ENCODE measurements at places on chromosomes 2 and 18.

DNA sequence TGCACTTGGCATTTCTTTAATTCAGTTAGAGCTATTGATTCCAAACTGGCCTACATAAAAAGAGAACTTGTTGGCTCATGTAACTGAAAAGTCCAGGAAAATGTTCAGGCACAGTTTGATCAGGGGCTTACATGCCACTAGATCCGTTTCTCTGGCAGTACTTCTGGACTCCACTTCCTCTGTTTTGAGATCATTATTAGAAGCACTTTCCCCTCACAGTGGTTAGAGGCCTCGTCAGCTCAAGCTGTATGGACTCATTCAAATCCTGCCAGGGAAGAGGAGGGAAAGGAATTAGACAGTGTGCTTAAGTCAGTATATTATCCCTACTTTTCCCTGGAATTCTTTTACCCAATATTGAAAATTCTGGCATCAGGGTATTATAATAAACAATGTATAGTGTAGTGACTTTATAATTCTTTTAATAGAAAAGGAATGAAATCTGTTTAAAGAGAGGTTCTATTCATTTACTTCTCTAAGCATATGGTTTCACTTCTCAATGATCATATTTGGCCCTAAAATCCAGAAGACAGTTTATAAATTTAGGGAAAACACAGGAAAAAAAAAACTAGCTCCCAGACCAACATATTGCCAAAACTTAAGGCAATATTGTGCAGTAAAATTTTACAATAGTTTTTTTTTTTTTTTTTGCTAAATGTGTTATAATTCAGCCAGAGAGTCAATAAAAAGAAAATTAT, 92.0 kb downstream of the ARMC9 start:
- DNase-seq, result no peak

- no peak for DNase-seq
Observed at GRCh38 chr18:11844436-11844835, 6.8 kb upstream of the CHMP1B start.

DNA sequence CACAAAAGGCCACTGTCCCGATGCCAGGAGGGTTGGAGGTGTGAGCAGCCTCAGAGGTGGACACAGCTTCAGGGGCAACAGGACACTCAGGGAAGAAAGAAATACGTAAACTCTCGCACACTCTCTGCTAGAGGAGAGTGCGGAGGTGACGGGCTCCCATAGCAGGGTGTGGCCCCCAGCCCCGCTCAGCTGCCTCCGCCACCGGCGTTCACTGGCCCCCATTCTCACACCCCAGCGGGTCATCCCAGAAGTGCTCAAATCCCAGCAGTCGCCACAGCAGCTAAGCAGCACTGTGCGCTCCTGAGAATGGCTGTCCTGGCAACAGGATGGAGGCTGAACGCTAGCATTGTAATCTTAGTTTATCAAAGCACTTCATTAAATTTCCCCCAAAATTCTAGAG, 315.6 kb upstream of the SALL3 start:
- DNase-seq, result no peak

DNA sequence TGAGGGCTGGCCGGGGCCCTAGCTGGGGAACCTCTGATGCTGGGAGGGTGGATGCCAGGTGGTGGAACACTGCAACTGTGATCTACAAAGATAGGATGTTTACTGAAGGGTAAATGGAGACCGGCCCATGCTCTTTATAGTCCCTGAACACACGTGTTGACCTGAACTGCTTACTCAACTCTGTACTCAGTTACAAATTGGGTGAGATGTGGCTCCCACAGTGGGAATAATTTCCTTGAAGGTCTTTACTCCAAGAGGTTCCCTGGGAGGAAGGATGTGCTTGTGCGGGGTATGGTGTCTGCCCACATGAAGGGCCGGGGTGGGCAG, 254.1 kb downstream of the PRKCE start:
- DNase-seq, result no peak

DNA sequence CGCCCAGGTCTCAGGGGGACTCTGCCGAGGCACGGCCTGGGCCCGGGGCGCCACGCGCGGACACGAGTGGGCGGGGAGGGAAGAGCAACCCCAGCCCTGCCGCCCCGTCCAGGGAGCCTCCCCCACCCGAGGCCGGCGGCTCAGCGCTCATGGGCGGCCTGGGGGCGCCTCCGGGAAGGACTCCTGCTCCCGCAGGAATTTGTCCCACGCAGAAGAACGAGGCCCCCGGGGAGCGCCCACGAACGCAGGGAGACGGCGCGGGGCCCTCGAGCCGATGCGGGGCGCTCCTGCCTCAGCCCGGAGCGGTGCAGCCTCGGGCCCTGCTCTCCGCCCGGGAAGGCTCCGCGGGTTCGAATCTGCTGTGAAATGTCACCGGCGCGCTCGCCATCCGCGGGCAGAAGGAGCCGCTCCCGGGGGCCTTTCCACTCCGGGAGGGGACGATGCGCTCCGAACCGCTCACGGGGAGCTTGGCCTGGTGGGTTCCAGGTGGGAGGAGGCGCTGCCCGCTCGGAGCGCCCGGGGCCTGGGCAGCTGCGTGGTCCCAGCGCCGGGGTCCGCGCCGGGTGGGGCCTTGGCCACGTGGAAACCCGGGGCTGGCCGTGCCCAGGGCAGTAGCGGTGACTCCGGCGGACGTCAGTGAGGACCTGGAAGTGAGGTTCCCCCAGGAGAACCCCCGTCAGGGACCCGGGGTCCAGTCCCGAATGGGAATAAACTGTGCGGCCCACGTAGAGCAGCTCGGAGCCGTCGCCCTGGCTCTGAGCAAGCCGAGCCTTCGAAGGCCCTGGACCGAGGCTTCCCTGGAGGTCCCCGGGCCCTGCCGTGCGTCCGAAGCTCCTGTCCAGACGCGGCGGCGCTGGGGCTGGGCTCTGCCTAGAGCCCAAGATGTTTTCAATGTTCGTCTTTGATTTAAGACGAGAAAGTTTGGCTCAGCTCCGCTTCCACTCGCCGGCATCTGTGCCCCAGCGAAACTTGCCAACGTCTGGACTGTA, 41.4 kb upstream of the CTDP1 start:
- DNase-seq, result no peak

DNA sequence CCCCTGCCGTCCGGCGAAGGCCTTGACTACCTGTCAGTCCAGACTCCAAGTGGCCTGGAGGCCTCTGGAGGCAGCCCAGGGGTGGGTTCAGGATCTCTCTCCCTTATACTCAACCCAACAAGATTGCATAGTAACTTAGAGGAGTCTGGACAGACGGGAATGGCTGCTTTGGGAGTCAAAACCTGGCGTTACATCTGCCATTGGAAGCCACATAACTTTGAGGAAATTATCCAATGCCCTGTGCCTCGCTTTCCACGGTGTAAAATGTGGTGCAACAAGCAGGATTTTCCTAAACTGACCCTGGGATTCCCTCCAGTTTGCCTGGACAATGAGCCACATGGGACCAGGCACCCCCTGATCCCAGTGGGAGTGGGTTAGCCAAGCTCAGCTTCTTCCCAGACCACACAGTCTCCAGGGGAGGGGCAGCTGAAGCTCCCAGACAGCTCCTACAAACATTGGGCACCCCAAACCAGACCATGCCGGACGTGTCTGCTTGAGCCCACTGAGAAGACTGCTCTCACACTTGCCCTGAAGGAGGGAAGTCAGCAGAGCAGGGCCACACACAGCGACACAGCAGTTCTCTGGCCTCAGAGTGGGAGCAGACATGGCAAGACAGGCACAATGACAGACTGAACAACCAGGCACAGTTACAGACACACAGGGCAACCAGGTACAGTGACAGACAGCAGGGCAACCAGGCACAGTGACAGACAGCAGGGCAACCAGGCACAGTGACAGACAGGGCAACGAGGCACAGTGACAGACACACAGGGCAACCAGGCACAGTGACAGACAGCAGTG, 65.6 kb upstream of the RAB6C start:
- DNase-seq, result no peak

GRCh38 chr2:54295911-54296310, 39.9 kb upstream of the TSPYL6 start:
- no peak for DNase-seq

DNA sequence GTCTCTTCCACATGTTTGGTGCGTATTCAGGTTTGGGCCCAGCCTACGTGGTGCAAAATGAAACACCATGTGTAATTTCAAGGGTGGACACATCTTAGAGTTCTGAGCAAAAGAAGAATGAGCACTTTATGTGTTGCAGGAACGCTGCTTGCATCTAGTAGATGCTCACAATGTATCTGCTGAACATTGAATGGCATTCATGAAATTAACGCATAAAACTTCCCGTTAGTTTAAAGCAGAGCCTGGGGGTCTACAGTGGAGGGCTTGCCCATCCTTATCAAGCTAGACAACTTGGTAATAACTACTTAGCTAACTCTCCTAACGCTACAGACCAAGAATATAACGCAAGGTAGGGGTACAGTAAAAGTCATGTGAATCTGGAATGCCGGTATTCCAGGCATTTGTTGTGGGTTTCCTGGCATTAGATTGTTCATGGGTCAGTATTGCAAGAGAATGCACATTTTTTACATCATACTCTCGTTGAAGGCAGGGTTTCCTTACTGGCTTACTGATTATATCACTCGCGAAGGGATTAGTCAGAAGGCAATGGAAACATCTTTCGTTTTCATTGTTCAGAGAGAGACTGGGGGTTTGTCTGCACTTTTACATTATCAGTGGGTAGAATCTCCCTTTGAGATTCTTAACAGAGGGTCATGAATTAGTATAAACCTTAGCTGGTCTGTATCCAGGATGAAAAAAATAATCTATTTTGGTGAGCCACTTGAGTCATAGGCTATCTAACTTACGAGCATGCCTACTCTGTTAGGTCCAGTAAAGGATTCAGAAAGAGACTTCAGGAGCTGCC, 229.5 kb upstream of the EPAS1 start:
- DNase-seq, result no peak

DNA sequence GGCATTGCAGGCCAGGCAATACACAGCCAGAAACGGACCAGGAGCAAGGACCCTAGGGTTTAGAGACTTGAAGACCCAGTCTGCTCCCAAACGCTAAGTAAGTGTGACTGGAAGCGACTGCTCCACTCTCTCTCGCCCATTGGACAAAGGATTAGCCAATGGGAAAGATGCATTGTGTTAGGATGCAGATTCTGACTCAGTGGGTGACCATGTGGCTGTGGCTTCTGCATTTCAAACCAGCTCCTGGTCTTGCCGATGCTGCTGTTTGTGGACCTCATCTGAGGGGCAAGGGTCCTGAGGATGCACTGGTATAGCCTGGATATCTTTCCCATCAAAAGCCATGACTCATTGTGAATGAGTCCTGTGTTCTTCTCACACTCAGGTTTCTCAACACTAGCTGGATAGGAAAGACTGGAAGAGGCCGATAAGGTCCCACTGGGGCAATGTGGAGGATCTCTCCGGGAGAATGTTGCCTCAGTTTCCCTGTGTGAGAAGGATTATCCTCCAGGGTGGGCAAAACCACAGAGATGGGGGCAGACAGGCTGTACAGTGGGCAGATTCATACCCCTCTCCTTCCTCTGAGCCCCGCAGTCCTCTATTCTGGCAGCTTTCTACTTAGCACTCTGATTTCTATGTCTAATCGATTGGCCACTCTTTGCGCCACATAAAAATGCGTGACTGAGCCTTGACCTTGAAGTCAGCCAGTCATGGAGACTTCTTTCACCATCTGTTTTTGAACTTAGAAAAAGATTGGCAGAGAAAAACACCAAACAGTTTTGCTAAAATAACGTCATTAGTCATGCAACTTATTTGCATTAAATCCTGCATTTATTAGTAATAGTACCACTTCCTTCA, 257.1 kb downstream of the PRKCE start:
- no peak for DNase-seq

- no peak for DNase-seq
Observed at GRCh38 chr2:200258081-200258480, 48.4 kb upstream of the SPATS2L start.

DNA sequence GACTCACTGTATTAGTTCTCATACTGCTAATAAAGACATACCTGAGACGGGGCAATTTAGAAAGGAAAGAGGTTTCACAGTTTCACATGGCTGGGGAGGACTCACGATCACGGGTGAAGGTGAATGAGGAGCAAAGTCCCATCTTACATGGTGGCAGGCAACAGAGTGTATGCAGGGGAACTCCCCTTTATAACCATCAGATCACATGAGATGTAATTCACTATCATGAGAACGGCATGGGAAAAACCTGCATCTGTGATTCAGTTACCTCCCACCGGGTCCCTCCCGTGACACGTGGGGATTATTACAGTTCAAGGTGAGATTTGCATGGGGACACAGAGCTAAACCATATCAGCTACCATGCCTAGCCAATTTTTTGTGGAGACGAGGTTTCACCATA, 168.2 kb downstream of the NEDD4L start:
- no peak for DNase-seq

DNA sequence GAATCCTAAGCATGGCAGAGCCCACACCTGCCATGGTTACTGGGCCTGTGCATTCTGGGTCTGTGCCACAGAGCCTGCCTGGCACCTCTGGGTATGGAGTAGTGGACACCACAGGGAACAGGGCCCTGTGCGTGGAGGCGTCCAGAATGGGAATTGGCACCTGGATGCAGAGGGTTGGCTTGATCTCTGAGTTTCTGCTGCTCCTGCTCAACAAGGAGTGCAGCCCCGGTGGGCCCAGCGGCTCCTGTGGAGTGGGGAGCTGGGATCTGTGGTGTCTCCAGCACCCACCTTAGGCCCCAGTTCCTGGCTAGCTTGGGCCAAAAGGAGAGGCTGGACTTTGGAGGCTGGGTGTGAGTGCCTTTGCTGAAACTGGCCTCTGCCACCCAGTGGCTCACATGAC, 7.9 kb upstream of the ANKRD62 start:
- DNase-seq, result no peak

GRCh38 chr2:48693066-48693465, 62.5 kb downstream of the LHCGR start:
- no peak for DNase-seq

DNA sequence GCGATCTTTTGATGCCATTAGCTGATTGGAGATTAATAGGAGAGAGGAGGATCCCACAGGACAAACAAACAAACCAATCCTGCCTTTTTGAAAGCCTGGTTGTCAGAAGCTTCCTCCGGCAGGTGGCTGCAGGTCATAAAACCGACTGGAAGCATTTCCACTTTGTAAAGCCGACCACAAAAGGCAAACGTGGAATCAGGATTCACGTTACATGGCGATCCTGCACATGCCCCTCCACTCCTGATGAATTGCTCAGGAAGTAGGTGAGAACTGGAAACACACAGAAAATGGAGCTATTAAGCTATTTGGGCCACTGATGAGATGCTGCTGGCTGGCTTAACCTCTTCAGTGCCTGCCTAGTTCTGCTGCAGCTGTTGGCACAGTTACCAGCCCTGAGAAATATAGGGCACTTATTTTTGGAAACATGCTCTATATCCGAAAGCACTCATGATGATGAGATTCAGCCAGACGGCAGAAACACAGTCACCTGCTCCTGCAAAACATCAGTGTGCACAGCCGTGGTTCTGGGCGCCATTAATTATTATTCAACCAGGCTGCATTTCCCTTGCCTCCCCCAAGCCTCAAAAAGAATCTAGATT, 110.3 kb upstream of the ST6GAL2 start:
- peak; percentile 93 for DNase-seq

GRCh38 chr2:239593455-239593854, 192.6 kb upstream of the HDAC4 start:
- no peak for DNase-seq
